ENCODE measurements at places on chromosomes 7 and 10.

GRCh38 chr7:51459809-51460208 lies 143.2 kb upstream of the COBL start:
- DNase-seq, result peak; percentile 79

DNA sequence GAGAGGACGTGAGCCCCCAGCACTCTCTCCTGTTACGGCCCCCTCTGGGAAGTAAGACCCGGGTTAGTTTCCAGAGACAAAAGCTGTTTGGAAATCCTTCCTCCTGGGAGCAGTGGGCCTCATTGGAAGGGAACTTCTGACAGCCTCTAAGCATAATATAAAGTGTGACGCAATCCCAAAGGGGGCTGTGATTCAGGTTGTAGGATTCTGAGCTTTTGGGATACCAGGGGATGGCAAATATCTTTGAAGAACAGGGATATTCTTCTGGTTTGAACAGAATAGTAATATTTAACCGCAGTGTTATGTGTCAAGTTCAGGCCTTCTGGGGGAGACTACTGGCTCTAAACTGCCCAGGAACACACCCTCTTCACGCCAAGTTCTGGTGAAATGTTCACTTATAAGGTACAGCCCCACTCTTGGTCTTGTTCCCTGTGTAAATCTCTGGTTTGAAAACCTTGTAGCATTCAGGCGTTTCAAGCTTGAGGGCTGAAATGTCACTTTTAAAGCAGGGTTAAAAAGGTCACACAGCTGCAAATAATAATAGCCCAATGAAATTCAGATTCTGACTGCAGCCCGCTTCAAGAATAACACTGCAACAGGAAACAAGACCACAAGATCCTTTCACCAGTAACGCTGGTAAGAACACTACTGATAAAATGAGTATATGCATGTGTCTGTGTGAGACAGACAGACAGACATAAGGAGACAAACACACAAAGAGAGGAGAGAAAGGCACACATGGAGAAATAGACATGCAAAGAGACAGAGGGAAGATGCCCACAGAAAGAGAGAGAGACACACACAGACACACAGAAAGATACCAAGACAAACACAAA lies 69.0 kb downstream of the CREB5 start:
- DNase-seq, result no peak

DNA sequence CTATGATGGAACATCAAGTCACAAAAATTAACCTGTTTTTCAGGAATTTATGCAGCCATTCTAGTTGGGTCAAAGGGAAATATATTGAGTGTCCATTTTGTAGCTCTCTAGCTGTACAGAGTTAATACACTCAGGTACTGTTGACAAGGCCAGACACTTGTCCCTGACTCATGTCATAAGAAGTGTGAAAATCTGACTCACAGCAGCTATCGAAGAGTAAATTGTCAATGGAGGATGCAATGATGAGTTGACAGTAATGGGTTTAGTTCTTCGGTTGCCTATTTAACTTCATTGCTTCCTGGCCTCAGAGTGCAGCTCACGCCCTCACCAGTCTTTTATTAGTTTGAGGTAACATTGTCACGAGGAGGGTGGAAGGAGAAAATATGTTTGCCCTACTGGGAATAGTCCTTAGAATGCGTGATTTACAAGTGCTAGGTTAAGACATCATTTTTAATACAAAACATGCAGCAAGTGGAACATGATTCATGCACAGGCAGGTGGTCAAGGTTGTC lies 255.1 kb downstream of the XPNPEP1 start:
- DNase-seq, result no peak

GRCh38 chr10:31593124-31593523 lies 274.1 kb downstream of the ZEB1 start:
- DNase-seq, result no peak

GRCh38 chr7:75649462-75649861 lies 89.3 kb downstream of the HIP1 start:
- DNase-seq, result no peak

DNA sequence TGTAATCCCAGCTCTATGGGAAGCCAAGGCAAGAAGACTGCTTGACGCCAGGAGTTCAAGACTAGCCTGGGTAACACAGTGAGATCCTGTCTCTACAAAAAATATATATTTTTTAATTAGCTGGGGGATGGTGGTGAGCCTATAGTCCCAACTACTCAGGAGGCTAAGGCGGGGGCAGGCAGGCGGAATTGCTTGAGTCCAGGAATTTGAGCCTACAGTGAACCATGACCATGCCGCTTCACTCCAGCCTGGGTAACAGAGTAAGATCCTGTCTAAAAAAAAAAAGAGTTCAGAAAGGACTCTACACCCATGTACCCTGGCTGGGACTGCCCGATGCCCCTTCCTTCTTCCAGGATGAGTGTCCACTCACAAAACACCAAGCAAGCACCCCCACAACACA lies 648.7 kb downstream of the PARD3 start:
- no peak for DNase-seq

DNA sequence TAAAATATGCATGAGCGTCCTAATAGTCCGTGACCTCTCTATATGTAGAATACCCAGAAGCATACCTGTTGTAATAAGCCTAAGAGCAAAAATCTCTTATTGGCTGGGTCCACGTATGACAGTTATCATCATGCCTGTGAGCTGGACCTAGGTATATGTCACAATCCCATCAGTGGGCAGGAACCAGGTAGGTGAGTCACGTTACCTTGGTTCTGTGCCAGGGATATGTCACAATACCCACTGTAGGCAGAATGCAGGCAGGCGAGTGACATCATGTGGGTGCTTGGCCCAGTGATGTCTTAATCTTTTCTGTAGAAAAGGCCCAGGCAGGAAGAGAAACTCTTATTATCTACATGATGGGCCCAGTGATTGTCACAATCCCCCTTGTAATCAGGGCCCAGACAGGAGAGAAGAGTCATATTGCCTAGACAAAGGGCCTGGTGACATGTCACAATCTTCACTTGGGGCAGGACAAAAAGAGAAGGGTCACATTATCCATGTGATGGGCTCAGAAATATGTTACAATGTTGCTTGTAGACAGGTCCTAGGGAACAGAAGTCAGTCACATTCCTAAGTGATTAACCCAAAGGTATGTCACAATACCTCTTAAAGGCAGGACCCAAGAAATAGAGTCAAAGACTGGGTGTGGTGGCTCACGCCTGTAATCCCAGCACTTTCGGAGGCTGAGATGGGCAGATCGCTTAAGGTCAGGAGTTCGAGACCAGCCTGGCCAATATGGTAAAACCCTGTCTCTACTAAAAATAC lies 12.9 kb upstream of the ZNF736 start:
- DNase-seq, result no peak

DNA sequence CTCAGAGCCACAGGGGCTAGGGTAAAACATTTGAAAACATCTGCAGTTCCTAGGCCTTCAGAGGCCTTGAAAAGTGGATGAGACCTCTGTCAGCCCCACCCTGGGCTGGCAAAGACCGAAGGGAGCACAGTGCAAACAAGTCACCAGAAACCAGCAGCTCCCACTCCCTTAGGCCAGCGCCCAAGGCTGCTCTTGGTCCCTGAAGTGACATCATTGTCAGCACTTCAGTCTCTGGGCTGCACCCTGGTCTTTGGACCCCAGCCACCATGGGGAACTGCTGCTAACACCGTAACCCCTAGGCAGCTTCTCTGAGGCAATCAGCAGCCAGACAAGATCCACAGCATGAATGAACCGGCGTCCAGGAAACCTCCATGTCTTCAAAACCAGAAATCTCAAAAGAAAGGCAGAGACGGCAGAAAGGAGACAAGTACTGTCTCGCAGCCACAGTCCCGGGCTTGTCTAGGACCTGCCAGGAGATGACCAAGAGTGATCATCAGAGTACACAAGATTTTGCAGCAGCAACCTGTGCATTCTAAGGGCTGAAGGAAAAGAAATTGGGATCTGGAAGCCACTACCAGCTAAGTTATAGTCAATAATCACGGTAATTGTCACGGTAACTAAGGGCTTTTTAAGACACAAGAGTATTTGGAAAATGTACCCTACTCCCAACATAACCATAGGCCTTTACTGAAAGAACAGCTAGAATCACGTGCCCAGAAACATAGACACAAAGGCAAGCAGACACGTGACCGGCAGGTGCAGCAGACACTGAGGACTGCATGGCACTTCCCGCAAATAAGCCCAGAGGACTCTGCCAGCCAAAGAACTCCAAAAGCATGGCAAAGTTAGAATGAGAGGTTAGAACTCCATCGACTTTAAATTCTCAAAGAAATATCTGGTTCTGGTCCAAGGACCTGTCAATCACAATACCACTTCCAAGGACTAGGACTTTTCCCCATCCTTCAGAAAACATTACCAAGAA lies 23.3 kb downstream of the CPXM2 start:
- DNase-seq, result no peak

- no peak for DNase-seq
Observed at GRCh38 chr10:73827346-73828089, 16.1 kb upstream of the NDST2 start.

DNA sequence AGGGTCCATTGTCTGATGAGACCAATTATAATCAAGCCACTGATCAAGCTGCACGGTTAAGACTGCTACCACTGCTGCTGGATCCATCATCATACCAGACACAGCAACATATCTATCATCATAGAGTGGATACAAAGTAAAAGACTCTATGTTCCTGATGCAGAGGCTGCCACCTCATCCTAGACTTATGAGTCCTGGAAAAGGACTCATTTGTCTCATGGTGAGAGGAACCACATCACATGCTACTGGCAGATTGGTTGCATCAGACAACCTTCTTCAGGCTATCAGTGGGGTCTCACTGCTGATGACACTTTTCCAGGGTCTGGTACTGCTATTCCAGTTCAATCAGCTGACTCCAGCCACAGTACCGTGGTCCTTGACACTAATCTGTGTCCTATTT lies 79.0 kb downstream of the ABI1 start:
- no peak for DNase-seq

- DNase-seq, result no peak
Observed at GRCh38 chr10:49739426-49739825, 22.7 kb downstream of the OGDHL start.

- DNase-seq, result no peak
Observed at GRCh38 chr10:43237128-43237527, 29.7 kb downstream of the RASGEF1A start.

DNA sequence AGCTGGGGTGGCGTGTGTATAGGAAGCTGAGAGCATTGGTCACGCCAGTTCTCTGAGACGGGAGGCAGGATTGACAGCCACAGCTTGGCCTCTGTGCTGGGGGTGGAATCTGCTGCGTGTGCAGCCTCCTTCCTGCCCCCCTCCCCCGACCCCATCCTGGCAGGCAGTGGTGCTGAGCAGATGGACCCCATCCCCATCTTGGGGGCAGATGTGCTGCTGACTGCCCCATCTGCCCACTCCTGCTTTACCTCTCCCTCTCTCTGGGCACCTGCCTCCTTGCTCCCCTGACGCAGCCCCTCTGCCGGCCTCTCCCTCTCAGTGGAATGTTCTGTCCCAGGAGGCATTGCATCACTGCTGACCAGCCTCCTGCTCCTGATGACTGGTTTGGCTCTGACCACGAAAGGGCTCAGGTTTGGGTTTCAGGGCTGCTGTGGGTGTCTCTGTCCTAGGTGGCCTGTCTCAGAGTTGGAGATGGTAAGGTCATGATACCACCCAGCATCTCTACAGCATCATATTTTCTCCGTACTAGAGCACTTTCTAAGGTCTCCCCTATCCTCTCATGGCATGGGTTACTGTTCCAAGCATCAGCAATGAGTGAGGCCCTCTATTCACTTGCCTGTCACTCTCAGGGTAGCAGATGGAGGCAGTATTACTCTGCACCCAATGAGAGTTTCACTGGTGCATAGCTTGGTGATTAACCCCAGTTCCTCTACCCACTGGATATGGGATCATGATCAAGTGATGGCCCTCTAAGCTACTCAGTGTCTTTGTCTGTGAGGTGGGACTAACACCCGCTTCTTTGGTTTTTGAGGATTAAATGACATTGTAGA lies 81.9 kb downstream of the RBM20 start:
- peak; percentile 50 for DNase-seq

GRCh38 chr7:87146740-87147386 lies 5.4 kb upstream of the DMTF1 start:
- no peak for DNase-seq

DNA sequence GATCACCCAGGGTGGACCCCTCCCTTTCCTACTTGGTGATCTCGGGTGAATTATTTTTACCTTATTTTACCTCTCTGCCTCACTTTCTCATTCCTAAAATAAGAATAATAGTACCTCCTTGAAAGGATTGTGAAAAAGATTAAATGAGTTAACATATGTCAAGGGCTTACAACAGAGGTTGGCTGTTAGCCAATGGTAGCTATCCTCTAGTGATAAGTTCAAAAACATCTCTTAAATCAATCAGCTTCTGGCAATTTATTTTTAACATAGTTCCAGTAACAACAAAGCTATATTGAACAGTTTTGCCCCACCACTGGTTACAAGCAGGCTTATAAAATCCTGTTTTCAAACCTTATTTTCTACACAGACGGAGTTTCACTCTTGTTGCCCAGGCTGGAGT lies 45.4 kb downstream of the TMEM168 start:
- DNase-seq, result no peak

GRCh38 chr7:132300599-132301277 lies 275.5 kb downstream of the PLXNA4 start:
- DNase-seq, result no peak

DNA sequence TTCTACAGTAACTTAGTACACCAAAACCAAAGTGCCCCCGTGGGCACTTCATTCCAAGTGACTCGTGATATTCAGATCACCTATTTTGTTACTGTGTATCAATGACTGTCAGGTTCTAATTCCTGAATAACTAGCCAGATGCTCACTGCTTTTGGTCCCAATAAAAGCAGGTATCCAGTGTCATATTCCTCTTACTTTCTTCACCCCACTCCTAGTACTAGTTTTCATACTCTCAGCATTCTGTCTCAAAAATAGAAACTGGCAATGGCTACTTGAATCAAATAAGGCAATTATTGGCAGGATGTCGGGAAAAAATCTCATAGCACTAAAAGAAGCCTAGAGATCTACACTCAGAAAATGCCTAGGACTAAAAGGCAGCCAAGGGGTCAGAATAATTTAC lies 84.6 kb downstream of the ZNF467 start:
- no peak for DNase-seq

DNA sequence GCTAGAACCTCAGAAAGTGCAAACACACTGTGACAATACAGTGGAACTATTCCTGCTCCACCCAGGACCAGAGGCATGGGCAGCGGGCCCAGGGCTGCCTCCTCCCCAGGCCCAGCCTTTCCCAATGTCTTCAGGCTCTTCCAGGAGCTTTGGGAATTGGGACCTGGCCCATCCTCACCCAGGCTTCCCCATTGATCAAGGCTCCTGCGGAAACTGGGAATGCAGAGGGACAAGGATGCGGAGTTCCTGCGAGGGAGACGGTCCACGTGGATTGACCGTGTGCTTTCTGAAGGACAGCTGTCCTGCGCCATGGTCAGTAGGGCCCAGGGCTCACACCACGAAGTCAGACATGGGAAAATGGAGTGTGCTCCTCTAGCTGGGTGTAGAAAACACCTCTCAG lies 56.6 kb downstream of the CSGALNACT2 start:
- no peak for DNase-seq

GRCh38 chr10:61897671-61898434 lies 3.6 kb upstream of the ARID5B start:
- no peak for DNase-seq

- DNase-seq, result no peak
Observed at GRCh38 chr7:21352540-21353387, 75.1 kb upstream of the SP4 start.

GRCh38 chr7:123135960-123136359 lies 63.8 kb downstream of the SLC13A1 start:
- no peak for DNase-seq

GRCh38 chr10:97411406-97411805 lies 10.3 kb upstream of the RRP12 start:
- DNase-seq, result no peak
